Stimulated activated CD4-positive, alpha-beta T cell treated with anti-CD3 and anti-CD28 coated beads, Interleukin-1b, Interleukin-23, amount 100 ng/mL, for 1 hour (primary cell): ENCODE measurements at places on chromosomes 4 and X.

- no peak for DNase-seq
These were observed 474.4 kb downstream of the SH2D1A start for GRCh38 chrX:124820738-124821137.

DNA sequence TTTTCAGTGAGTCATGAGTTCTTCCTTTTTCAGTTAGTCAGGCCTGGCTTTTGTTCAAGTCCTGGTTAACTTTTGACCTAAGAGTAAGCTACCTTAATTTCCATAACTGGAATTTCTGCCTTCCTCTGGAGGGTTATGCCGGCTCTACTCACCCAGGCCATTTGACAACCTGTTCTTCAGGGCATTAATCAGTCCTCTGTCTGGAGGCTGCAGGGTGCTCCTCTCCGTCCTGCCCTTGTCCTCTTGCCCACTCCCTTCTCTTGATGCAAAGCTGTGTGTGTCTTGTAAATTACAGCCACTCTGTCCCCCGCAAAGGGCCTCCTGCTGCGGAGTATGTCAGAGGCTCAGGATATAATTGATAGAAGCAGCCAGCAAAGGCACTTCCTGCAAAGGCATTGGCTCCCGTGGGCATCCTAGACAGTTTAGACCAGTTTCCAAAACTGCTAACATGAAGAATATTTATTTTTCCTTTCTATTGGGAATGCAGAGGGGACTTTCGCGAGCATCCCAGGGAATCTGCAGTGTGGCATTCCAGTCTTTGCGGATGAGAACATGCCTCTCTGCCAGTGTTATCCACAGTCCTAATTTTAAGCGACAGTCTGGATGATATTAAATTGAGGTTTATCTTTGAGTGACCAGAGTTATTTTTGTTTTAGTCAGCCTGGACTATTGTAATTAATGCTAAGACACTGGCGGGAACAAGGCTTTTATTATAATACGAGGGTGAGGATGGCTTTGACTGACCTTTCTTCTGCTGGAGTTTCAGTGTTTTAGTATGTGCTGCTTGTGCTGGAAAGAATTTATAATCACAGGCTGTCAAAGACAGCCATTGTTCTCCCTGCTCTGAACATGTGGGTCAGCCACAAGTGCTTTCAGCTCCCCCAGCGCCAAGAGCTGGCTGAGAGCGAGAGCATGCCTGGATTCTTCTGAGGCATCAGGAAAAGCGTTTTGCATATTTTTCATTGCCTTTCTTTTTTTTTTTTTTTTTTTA is 74.2 kb downstream of the LIMCH1 start:
- no peak for DNase-seq

GRCh38 chrX:18992829-18993228 is 8.9 kb upstream of the PHKA2 start:
- DNase-seq = no peak

DNA sequence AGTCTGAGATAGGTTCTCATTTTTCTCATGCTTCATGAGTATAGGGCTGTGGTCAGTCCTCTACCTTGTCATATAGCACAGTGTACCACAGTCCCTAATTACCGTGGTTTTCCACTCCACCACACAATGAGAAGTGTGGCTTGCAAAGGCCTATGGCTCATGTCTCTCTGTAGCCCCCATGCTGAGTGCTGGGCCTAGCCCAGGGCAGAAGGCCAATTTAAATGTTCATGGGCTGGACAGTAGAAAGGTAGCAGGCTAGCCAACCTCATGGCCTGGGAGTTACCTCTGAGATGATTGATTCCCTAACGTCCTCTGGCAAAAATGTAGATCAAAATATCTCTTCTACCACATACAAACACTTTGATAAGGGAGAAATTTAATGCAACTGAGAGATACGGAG is 222.5 kb downstream of the AFF2 start:
- DNase-seq = no peak
